Activated CD4-positive, alpha-beta T cell treated with anti-CD3 and anti-CD28 coated beads, Interleukin-2, amount 10 ng/mL, durations not matched to agents 24 days and 14 days (primary cell): ENCODE measurements at places on chromosomes 3 and 15. TPM values are rescaled to one million over a fixed set of nuclear protein-coding genes. Genes with fewer than 3 reads are reported as not detected.

- DNase-seq, result no peak
- no peaks in the 10 kb centered on the region for H3K4me1 ChIP-seq
- no peak overlapping the region for H3K4me3 ChIP-seq
- no peak overlapping the region for H3K27ac ChIP-seq
- H3K36me3 ChIP-seq, result peaks cover 4% of the 10 kb centered on the region
Measured at GRCh38 chr3:17546500-17547255, 195.8 kb downstream of the TBC1D5 start.

FGD5 gene
- 0.14 TPM in 1 of 2 replicates, not detected in the other for total RNA-seq

DNA sequence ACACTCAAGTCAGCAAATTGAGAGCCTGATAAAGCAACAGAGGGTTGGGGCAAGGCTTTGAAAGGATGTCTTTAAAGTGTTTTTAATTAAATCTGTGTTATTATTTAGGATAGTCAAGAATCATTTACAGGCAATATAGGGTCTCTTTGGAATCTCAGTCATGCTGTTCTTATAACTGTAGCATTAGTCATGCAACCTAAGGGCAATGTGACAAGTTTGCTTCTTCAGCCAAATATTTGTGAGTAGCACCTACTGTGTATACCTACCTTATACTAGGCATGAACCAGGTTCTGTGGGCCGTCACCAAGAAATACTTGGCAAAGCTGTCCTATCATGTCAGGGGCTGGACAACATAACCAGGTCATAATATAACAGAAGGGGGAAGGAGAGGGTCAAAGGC is 184.6 kb upstream of the TRIM42 start:
- no peak for DNase-seq
- H3K36me3 ChIP-seq, result no peaks in the 10 kb centered on the region
- H3K4me3 ChIP-seq, result no peak overlapping the region
- no peak overlapping the region for H3K27ac ChIP-seq

TUSC7 gene
- total RNA-seq, result not detected in 2 replicates

C15orf62 gene
- total RNA-seq, result 0.43 and 0.51 TPM in 2 replicates

- no peaks in the 10 kb centered on the region for H3K27me3 ChIP-seq
- peaks cover 31% of the 10 kb centered on the region for H3K36me3 ChIP-seq
- no peak for DNase-seq
- no peak overlapping the region for H3K4me3 ChIP-seq
- H3K27ac ChIP-seq, result no peak overlapping the region
Measured at GRCh38 chr15:94352636-94353487, 121.5 kb downstream of the MCTP2 start.

EFCC1 gene
- total RNA-seq, result 0.36 and 0.37 TPM in 2 replicates

- H3K27ac ChIP-seq, result no peak overlapping the region
- no peaks in the 10 kb centered on the region for H3K4me1 ChIP-seq
- H3K27me3 ChIP-seq, result peaks cover 8% of the 10 kb centered on the region
Measured at GRCh38 chr15:69902414-69903062, 195.2 kb downstream of the TLE3 start.

DNA sequence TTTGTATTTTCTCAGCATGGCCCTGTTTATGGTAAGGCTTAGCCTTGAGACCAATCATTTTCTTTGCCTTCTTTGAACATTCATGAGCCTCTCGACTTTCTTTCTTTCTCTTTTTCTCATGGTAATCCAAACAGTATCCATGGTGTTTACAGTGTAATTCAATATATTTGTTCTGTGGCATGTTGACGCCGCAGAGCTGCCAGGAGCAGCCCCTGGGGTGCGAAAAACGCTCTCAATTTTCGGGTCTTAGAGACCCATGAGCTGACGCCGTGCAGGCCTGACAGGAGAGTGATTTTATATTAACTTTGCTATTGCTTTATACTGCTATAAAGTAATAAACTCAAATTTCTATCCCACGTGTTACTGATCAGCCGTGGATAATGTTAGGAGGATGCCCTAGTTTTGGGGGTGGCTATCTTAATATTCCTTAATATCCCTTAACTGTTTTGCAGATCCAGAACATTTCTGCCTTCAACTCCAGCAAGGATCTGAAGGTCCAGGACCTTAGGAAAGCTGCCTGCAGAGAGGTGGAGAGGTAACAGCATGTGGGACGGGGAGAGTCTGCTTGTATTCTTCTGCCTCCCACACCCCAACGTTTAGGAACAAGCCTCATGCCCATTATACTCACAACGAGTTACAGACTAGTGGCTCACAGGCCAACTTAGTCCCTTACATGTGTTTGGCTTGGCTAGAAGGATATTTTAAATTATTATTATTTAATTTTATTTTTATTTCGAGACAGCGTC is 29.3 kb upstream of the MYO1E start:
- DNase-seq, result no peak
- no peak overlapping the region for H3K27ac ChIP-seq
- no peaks in the 10 kb centered on the region for H3K36me3 ChIP-seq
- peaks cover 39% of the 10 kb centered on the region for H3K27me3 ChIP-seq
- H3K4me1 ChIP-seq, result peaks cover 5% of the 10 kb centered on the region
- no peak overlapping the region for H3K4me3 ChIP-seq
